ENCODE measurements at places on chromosomes 16 and 17.

- no peak overlapping the region for H3K27ac ChIP-seq
- DNase-seq = no peak
- peaks cover 96% of the 10 kb centered on the region for H3K36me3 ChIP-seq
- no peaks in the 10 kb centered on the region for H3K27me3 ChIP-seq
- H3K4me3 ChIP-seq = no peak overlapping the region
- no peaks in the 10 kb centered on the region for H3K4me1 ChIP-seq
These were observed 9.1 kb downstream of the PSMB3 start for GRCh38 chr17:38761612-38762011.

DNA sequence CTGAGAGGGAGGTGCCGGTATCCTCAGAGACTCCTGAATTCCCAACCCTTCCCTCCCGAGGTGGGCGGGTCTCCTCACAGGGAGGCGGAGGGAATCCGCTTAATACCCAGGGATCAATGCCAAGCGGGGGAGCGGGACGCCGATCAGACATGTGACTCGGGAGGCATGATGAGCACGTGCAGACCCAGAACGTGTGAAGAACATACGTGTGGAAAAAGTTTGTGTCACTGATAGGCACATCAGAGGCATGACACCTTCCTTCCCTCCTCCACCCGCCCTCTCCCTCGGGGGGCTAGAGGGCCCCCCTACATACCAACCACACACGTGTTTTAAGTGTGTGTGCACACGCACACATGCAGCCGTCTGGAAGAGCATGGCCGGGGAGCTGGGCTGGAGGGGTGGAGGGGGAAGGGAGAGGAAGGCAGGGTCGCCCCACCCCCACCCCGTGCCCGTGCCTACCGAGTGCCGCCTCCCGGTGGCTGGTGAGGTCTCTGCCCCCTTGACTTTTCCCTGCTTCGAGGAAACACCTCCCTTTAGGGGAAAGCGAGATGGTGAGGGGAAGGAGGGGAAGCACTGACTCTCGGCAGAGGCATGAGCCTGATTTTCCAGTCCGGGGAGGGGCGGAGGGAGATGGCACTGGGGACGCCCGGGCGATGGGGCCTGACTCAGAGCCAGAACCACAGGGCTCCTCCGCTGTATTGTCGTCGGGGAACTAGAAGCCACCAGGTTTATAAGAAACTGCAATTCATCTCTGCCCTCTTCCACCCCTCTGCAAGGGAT is 12.1 kb upstream of the TBX21 start:
- no peaks in the 10 kb centered on the region for H3K36me3 ChIP-seq
- no peak overlapping the region for H3K27ac ChIP-seq
- peaks cover 78% of the 10 kb centered on the region for H3K27me3 ChIP-seq
- no peak for DNase-seq

DNA sequence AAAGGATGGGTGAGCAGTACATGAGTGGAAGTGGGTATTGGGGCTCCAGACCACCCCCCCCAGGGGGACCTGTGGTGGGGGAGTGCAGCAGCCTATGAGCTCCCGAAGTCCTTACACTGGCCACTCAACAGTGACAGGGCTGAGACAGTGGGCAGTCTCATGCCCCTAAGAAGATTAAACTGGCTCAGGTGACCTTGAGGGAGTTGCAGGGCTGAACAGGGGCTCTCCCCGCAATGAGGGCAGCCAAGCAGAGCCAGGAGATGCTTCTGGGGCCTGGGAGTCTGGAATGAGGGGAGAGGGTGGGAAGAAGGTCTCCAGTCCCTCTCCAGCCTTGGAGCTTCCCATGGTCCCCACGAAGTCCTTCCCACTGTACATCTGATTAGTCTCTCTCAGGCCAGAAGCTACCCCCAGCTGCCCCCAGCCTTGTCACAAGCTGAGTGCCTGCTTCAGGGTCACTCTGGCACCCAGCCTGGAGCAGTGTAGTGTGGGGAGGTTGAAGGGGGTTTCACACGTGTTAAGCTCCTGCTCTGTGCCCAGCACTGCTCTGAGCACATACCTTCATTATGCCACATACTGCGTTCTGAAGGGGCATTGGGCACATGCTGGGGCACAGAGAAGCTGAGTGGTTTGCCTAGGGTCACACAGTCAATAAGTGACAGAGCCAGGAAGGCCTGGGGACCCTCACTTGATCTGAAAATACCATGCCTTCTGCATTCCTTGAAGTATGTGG is 1.0 kb upstream of the CDH16 start:
- H3K27me3 ChIP-seq = peaks cover 27% of the 10 kb centered on the region
- H3K27ac ChIP-seq = no peak overlapping the region
- peaks cover 8% of the 10 kb centered on the region for H3K4me1 ChIP-seq
- H3K36me3 ChIP-seq = no peaks in the 10 kb centered on the region
- DNase-seq = no peak
- H3K4me3 ChIP-seq = no peak overlapping the region

DNA sequence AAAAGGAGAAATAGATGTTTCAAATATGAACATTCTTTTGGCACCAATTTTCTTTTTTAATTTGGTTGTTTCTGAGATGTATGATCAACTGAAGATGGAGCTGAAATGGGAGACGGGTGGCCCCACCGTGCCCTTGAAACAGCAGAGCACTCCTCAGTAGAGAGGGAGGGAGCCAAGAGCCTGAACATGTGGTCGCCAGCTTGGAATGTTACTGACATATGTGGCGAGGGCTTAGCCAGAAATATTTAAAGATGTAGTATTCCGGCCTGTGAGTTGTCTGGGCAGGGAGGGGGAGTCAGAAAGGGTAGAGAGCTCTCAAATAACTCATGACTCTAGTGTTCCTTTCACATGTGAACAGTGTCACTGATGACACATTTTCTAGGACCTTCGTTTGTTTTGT is 13.3 kb upstream of the MRC2 start:
- no peak overlapping the region for H3K4me3 ChIP-seq
- no peak for DNase-seq
- H3K27me3 ChIP-seq = no peaks in the 10 kb centered on the region
- peaks cover 44% of the 10 kb centered on the region for H3K36me3 ChIP-seq
- no peak overlapping the region for H3K27ac ChIP-seq

DNA sequence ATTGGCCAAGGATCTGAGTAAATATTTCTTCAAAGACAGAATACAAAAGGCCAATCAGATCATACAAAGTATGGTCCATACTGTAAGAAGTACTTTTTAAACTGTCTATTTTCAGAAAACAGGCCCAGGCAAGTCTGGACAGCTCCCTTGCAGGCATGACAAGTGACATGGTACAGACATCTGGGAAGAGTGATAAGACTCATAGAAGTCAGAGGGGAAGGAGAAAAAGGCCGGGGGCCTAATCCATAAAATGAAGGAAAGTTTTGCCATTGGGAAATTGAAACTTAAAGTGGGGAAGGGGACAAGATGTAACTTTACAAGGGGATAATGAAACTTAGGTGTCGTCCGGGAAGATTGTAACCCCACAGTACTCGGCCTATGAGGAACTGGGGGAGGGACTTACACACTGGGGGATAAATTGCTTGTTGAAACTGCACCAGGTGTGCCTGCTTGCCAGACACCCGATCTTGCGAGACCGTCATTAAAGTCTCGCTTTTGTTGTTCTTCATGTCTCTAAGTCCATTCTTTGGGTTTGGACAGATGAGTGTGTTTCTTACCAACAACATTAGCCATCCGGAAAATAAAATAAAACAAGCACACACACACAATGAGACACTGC is 684.0 kb downstream of the CDH11 start:
- H3K27ac ChIP-seq = no peak overlapping the region
- H3K36me3 ChIP-seq = no peaks in the 10 kb centered on the region
- H3K27me3 ChIP-seq = no peaks in the 10 kb centered on the region

DNA sequence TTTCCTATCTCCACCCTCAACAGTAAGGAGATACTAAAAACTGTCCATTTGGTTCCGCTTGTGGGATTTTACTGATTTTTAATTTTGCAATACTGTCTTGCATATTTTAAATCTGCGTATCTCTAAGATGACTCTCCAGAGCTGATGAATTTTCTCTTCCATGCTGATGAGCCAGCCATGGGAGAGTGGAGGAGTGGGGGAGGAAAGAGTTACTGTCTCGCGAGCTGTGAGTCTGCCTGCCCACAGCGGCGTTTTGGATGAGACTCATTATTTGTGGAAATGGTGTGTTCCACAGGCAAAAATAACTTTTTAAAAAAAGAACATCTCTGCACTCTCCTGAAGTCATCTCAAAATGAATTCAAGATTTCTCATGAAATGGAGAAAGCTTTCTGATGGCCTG is 34.6 kb upstream of the MYOCD start:
- H3K36me3 ChIP-seq = no peaks in the 10 kb centered on the region
- H3K4me1 ChIP-seq = no peaks in the 10 kb centered on the region
- no peak overlapping the region for H3K27ac ChIP-seq
- no peak for DNase-seq

DNA sequence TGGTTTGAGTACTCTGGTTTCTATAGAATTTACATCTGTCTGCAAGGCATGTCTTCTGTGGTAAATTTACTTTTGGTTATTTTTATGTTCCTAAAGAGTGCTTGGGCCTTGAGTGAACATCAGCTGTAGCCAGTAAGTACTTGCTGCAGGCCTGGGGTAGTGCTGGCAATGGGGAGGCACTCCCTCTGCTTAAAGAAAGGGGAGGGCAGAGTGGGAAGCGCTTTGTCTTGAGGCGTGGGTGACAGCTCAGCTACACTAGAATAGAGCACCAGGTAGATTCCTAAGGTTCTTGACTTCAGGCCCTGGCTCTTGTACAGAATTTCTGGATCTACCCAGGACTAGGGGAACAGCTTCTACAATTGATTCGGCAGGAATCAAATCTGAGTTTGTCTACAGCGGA is 50.6 kb downstream of the MPHOSPH6 start:
- no peaks in the 10 kb centered on the region for H3K36me3 ChIP-seq
- H3K4me1 ChIP-seq = no peaks in the 10 kb centered on the region
- no peak for DNase-seq
- H3K27me3 ChIP-seq = no peaks in the 10 kb centered on the region
- H3K4me3 ChIP-seq = no peak overlapping the region

DNA sequence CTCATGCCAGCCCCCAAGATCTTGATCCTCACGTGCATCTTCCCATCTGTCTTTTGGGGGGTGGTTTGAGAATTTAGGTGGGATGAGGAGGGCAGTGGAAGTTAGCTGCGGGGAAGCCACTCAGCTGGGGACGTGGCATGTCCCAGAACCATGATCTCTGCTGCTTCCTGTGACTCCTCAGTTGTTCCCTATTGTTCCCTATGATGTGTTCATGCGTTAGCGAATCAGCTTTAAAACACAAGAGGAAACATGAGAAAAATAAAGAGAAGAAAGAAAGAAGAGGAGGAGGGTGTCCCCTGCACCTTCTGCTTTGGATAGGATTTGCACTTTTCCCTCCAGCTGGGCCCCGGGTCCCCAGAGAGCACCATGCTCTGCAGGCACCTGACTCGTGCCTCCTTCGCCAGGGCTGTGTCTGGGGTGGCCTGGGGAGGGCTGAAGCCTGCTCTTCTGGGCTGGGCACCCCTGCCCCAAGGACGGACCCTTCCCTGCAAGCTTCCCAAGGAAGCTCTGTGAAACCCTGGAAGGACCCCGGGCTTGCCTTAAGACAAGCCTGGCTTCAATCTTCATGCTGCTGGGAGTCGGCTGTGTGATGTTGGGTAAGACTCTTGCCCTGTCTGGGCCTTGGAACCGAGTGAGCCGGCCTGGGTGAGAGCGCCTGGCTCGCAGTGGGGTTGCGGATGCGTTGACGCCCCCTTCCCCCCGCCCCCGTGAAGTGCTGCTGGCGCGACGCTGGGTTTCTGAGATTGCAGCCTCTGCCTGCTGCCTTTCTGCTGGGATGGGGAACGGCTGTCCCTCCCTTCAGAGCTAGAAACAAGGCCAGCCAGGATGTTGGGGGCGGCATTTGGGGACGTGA is 62.8 kb upstream of the CIBAR2 start:
- H3K36me3 ChIP-seq = no peaks in the 10 kb centered on the region
- H3K27me3 ChIP-seq = peaks cover 9% of the 10 kb centered on the region
- H3K27ac ChIP-seq = no peak overlapping the region
- no peak for DNase-seq
- H3K4me3 ChIP-seq = no peak overlapping the region

- H3K4me1 ChIP-seq = peaks cover 26% of the 10 kb centered on the region
- no peak for DNase-seq
- no peak overlapping the region for H3K4me3 ChIP-seq
- H3K27ac ChIP-seq = no peak overlapping the region
- H3K27me3 ChIP-seq = no peaks in the 10 kb centered on the region
- H3K36me3 ChIP-seq = peaks cover 31% of the 10 kb centered on the region
These were observed 4.7 kb downstream of the CDIPT start for GRCh38 chr16:29858149-29858849.

DNA sequence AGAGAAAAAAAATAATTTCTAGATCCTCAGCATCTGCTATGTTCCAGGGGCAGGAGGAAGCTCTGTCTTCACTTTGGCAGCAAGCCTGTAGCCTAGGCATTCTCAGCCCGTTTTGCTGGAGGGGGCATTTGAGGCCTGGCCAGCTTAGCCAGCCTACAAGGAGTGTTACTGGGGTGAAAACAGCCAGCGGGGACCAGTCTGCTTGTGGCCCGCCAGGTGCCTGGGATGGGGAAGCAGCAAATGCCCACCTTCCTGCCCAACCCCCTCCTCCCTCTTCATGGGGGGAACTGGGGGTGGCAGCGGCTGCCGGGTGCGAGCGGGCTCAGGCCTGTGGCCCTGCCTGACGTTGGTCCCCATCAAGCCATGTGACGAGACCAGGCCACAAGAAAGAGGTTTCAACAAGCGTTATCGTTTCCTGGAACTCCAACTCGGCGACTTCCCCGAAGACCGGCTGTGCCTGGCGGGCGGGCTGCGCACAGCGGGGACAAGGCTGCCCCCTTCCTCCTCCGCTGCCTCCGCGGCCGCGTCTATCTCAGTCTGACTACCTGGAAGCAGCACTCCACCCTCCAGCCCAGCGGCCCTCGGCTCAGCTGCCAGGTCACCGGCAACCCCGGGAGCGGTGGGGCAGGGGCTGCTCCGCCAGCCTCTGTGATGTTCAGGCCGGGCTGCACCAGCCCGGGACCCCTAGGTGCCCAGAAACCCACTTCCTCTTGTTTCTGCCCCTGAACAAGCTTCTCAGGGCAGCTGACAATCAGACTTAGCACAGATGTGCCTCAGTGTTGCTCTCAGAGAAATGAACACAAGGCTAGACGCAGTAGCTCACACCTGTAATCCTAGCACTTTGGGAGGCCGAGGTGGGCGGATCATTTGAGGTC is 22.9 kb downstream of the SOCS1 start:
- peaks cover 8% of the 10 kb centered on the region for H3K4me1 ChIP-seq
- H3K27ac ChIP-seq = no peak overlapping the region
- no peaks in the 10 kb centered on the region for H3K36me3 ChIP-seq
- DNase-seq = no peak

DNA sequence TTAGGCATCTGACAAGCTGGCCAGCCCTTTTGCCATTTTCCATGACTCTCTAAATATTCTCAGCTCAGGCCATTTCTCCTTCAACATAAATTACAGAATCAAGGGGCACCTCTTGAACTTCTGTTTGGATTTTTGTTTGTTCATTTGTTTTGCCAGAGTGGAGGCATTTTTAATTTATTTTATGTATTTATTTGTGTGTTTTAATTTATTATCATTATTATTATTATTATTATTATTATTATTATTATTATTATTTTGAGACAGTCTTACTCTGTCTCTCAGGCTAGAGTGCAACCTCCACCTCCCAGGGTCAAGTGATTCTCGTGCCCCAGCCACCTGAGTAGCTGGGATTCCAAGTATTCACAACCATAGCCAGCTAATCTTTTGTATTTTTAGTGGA is 1578.0 kb downstream of the CDH8 start:
- no peaks in the 10 kb centered on the region for H3K36me3 ChIP-seq
- no peak overlapping the region for H3K4me3 ChIP-seq
- H3K27me3 ChIP-seq = no peaks in the 10 kb centered on the region
- DNase-seq = no peak

GRCh38 chr17:65261152-65261551 is 124.0 kb downstream of the RGS9 start:
- no peak overlapping the region for H3K4me3 ChIP-seq
- no peak for DNase-seq
- no peak overlapping the region for H3K27ac ChIP-seq
- H3K27me3 ChIP-seq = no peaks in the 10 kb centered on the region
- H3K4me1 ChIP-seq = no peaks in the 10 kb centered on the region

All from suprapubic skin (tissue), 4 donors.